ENCODE measurements at places on chromosomes 3 and 15.

- DNase-seq = no peak
Observed at GRCh38 chr3:71119171-71119570, 464.4 kb downstream of the FOXP1 start.

GRCh38 chr15:77592758-77593157, 40.0 kb downstream of the LINGO1 start:
- DNase-seq = no peak

DNA sequence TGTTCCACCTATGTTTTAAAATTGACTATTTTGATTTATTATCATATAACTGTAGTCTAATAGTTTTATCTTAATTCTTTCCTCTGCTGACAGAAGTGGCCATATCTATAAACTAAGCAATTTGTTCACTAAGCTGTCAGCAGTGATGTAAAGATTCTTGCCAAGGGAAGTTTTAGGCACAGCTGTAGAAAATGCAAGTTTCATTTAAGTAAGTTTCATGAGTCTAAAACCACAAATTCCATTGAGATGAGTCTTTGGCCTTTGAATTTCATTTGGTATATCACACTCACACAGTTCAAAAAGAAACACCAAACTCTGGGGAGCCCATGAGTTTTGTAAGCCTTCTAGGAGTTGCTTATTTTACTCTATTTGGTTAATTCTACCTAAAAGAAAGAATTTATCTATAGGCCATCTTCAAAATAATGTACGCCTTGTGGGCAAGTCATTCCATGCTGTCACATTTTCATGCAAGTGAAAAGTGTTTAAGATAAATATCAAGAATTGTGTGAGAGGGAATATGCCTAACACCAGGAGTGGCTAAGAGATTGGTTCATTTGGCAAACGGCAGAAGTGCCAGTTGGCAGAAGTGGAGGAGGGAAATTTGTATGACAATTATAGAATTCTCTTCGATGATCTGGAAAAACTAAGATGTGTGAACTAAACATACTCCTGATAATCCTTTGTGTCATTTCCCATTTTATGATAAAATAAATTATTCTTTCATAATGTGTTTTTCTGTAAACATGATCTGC, 292.9 kb downstream of the ZIC4 start:
- no peak for DNase-seq

DNA sequence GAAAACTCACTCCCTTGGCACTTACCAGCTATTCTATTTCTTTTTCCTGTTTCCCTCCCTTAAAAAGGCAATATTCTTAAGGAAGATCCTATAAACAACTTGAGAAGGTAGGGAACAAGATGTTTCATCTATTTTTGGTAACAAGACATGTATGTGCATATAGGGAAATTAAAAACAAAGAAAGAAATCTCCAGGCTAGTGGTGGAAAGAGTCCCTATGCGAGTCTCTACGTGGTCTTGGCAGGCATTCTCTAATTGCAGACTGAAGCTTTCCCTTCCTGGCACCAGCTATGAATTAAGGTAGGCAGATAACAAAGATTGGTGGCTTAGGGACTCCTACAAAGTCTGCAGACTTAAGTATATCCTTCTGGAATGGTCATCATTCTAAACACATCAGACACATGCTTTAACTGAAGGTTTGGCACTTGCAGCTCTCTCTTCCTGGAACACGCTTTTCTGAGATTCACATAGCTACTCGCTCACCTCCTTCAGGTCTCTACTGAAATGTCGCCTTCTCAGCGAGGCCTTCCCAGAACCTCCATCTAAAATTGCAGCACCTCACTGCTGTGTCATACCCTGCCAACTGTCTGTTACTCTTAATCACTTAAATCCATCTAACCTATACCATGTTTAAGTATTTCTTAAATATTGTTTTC, 336.0 kb downstream of the VGLL3 start:
- DNase-seq = no peak

DNA sequence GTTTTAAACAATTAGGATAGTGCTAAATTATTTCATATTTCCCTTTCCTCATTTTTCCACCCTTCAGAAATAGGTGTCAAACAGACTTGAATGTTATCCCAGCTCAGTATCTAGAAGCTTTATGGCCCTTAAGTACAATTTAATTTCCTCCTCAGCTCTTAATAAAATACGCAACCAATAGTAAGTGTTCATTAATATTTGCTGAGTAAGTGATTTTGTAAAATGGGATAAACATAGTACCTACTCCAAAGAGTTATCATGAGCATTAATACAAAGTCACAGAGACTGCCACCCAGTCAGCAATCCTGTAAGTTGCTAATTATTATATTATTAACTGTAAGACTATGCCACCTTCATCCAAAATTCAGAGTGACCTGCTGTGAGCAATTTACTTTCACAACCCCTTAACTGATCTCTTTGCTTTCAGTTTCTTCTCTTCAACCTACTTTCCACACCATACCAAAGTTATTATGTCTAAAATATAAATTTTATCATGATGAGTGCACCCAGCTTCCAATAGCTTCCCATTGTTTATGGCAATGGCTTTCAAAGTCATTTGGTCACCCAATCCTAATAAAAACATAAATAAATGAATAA, 30.7 kb upstream of the CLDN1 start:
- no peak for DNase-seq

DNA sequence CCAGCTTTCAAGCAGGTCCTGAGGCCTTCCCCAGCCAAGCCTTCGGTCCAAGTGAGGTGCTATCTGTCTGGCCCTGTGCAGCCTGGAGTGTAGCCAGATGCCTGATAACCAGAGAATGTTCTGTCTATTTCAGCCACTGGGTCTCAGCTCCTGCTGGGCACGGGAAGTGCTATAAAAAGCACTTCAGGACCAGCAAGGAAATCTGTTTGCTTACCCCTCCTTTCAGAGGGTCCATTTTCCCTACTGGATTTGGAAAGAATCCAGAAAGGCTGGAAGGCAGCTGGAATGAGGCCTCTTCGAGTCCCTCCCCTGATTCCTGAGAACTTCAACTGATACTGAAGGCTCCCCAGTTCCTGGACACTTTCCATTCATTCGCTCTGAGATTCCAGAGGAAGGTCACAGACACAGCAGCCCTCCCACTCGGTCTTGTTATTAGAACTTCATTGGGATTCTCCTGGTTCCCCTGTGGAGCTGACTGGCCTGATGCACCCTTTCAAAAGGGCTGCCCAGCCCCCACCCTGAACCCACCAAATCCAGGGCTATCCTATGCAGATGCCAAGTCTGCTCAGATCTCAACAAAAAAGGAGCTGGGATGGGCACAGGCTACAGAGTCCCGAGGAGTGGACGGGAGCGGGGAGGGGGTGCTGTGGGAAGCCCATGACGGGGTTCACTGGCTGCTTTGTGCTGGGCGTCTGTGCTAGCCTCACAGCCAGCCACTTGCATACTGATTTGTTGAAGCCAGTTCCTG, 70.4 kb downstream of the UMPS start:
- peak; percentile 62 for DNase-seq

DNA sequence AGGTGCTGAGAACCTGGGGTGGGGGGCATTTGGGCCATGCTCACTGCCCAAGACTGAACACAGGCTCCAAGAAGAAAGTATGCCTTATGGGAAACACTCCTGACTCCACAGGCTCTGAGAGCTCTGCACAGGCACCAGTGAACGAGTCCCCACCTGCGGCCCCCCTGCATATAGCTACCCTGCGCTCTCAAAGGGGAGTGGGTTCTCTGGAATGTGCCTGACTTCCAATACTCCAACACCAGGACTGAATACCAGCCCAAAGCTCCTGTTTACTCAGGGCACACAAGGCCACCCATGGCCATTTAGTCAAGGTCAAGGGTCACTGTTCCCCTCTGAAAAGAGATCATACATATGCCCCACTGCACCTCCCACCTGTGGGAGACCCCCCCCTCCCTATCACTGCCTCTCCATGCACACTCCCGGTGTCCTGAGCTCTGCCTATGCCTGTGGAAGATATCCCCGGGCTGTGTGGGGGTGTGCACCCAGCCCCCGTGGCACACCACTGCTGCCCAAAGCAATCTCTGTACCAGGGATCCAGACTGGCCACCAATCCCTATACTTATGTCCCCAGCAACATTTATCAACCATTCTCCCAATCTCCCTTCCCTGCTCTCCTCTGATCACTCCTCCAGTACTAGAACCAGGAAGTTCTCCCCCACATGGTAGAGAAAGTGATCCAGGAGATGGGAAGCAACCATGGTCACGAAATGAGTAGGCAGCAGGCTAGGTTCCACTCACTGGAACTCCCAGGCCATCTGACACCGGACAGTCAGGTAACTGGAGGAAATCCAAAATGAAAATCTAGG, 1.5 kb upstream of the PLXNB1 start:
- DNase-seq = peak; percentile 31

DNA sequence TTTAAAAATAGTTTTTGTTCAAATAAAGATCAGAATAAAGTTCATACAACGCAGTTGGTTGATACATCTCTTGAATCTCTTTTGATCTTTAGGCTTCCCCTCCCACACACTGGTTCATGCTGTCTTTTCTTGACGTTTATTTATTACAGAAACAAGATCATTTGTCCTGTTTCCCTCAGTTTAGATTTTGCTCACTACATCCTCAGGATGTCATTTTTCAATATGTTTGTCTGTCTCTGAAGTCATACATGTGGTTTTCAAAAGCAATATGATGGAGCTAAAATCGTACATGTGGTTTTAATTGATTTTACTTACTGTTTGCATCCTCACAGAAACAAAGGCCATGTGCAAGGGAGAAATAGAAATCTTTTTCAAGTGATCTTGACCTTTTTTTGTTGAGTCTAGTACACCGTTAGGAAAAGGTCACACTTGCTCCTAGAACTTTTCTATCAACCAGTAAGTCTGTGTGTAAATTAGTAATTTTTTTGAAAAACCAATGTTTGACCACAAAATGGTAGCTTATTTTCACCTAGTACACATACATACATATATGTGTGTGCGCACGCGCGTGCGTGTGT, 63.7 kb upstream of the SENP5 start:
- no peak for DNase-seq

GRCh38 chr15:74964794-74965193, 8.2 kb upstream of the RPP25 start:
- no peak for DNase-seq

DNA sequence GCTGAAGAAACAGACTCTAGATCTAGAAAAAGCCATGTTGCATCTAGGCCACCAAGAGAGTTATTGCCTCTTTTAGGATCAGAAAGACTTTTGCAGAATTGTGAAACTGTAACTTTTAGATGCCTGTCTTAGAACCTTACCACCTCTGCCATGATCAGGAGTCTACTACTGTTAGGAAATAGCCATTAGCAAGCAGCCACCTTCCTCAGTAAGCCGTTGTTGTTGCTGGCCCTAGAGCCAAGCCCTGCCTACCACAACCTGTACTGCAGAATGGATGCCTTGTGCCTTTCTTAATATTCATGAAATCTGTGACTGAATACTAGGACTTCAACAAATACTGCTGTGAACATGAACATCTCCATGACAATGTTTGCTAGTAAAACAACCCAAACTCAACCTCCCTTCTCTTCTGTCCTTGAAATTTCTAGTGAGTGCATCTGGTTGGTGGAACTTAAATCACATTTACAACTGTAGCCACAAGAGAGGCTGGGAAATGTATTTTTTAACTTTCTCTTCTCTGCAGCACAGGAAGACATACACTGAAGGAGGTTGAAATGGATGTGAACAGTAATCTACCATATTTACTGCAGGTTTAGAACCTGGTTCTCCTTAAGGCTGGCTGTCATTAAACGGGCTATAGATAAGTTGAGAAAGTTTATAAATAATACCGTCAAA, 20.7 kb downstream of the RASA2 start:
- no peak for DNase-seq

- no peak for DNase-seq
Observed at GRCh38 chr3:134699141-134699711, 48.4 kb upstream of the KY start.

- no peak for DNase-seq
Observed at GRCh38 chr3:179454887-179455286, 3.6 kb upstream of the GNB4 start.

GRCh38 chr3:42535981-42536784, 33.7 kb downstream of the VIPR1 start:
- DNase-seq = peak; percentile 60

DNA sequence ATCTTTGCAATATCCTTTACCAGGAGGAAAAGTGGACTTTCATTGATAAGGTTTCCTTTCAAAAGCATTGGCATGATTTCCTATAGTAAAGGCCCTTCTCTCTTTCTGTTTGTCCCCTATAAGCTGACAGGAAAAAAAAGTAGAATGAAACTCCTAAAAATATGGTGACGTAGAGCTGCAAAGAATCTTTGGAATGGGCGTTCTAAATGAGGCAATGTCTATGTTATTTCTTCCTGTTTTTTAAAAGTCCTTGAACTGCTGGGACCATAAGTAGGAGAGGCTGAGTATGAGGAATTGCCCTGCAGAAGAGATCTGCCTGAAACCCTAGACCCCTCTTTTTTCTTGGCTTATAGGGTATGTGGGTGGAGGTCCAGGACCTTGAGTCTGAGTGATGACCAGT, 17.2 kb downstream of the ST3GAL6 start:
- no peak for DNase-seq

- no peak for DNase-seq
Observed at GRCh38 chr3:177735431-177735830, 538.1 kb upstream of the TBL1XR1 start.

DNA sequence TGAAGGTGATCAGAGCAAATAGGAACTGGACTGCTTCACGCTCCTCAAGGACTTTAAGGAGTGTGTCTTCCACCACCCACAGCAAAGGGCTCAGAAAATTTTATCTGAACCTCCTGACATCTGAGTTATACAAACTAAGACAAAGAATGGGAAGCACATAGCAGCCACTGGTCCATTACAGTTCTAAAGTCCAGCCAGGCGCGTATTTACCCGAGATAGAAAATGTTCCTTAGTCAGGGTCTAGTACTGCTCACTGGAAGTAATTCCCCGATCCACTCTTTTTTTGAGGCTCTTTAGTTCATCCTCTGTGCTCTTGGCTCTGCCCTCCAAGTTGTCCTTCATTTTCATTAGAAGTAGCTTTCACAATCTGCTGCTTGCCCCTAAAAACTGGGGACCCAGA, 88.5 kb upstream of the GOLGA8J start:
- no peak for DNase-seq

DNA sequence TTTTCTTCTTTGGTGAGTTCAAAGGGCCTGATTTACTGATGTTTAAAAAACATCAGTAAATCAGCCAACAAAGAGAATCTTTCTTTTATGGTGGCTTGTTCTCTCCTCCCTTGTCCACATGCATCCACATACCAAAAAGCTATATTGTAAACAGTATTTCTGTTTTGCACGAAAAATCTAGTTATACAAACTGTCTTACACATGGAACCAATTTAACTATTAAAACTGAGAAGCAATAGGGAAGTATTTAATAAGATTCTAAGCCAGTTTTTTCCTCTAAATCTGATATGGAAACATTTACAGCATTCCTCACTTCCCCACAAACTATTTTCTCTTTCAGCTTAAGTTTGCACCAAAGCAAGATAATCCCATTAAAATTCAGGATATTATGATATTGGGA, 110.8 kb upstream of the ICE2 start:
- DNase-seq = no peak

DNA sequence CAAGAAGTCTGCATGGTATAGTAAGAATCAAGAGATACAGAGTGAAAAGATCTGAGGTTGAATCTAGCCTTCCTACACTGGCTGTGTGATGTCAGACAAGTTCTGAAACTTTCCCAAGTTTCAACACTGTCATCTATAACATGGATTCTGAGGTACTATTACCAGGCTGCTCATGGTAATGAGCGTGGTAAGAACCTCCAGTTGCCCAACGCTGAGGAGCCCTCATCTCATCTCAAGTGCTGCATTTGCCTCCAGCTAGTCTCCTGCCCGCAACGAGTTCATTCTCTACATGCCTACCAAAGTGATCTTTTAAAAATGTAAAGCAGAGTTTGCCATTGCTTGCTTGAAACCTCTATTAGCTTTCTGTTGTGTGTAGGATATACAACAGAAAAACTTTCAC, 168.1 kb downstream of the NEK11 start:
- DNase-seq = no peak

All from large intestine (tissue), 12 donors.